Progenitor cell of endocrine pancreas (in vitro differentiated cells): ENCODE measurements at places on chromosomes 16 and 17.
A peak's percentile ranks its signal among the peaks of the same experiment; 100 is the strongest.

GRCh38 chr17:40663252-40663651 is 1.7 kb downstream of the KRT222 start:
- H3K4me1 ChIP-seq, result peaks cover 16% of the 10 kb centered on the region
- no peak for DNase-seq
- H3K36me3 ChIP-seq, result no peaks in the 10 kb centered on the region
- no peak overlapping the region for H3K4me3 ChIP-seq
- no peak overlapping the region for H3K27ac ChIP-seq

DNA sequence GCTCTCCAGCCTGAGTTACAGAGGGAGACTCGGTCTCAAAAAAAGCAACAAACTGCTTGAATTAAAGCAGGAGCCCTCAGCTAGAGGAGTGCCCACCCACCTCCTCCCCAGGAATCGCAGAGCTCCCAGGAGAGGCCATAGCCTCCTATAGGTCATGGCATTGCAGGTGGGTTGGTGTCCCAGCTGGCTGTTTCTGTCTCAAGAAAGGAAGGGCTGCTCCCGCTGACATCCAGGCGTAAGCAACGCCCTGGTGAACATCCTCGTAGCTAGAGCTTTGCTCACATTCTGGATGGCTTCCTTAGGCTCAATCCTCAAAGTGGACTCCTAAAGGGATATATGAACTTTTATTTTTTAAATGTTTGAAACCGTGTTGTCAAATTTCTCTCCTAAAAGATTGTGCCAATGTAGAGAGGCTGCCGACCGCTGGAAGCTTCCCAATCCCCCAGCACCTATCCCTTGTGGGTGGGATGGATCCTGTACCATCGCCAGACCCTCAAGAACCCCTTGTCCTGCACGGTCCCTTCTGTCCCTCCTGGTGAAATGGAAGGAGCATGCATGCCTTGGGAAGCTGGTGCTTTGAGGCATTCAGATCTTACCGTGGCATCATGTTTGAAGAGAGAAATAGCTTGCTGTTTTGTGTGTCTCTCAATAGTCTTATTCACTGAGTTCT is 5.9 kb downstream of the NLRC5 start:
- H3K27me3 ChIP-seq, result peaks cover 48% of the 10 kb centered on the region
- DNase-seq, result no peak
- no peak overlapping the region for H3K27ac ChIP-seq
- H3K4me3 ChIP-seq, result no peak overlapping the region

GRCh38 chr17:73250851-73251640 is 10.6 kb downstream of the CPSF4L start:
- H3K4me3 ChIP-seq, result no peak overlapping the region

DNA sequence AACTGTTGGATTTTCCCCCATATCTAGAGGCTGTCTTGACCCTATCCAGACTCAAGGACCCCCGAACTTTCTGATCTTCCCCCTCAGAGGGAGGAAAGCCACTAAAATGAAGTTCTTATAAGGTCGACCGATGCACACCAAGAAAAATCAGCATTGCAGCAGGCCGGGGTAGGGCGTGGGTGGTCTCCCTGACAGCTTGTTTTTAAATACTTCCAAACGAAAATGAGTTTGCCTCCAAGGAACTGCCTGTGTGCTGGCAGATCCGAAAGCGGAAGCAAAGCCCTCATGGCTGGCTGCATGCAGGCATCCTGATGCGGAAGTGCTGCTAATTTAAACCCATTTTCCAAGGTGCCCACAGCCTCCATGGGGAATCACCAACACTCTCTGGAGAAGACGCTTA is 374.3 kb upstream of the XYLT1 start:
- DNase-seq, result no peak
- no peak overlapping the region for H3K27ac ChIP-seq
- no peak overlapping the region for H3K4me3 ChIP-seq
- no peaks in the 10 kb centered on the region for H3K36me3 ChIP-seq
- peaks cover 8% of the 10 kb centered on the region for H3K27me3 ChIP-seq

DNA sequence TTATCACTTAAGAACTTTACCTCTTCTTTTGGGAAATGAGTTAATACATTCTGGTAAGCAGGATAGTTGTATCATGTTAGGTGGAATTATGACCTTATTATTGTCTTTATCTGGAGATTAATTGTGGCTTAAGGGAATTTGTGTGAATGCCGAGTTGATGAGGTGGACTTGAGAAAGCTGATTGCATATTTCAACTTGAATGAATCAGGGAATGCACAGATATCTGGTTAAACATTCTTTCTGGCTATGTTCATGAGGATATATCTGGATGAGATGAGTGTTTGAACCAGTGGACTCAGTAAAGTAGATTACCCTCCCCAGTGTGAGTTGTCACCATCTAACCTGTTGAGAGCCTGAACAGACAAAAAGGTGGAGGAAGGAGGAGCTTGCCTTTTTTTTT is 326.1 kb upstream of the GOT2 start:
- no peak overlapping the region for H3K4me3 ChIP-seq
- H3K27me3 ChIP-seq, result no peaks in the 10 kb centered on the region
- no peaks in the 10 kb centered on the region for H3K36me3 ChIP-seq
- DNase-seq, result no peak
- peaks cover 7% of the 10 kb centered on the region for H3K4me1 ChIP-seq

DNA sequence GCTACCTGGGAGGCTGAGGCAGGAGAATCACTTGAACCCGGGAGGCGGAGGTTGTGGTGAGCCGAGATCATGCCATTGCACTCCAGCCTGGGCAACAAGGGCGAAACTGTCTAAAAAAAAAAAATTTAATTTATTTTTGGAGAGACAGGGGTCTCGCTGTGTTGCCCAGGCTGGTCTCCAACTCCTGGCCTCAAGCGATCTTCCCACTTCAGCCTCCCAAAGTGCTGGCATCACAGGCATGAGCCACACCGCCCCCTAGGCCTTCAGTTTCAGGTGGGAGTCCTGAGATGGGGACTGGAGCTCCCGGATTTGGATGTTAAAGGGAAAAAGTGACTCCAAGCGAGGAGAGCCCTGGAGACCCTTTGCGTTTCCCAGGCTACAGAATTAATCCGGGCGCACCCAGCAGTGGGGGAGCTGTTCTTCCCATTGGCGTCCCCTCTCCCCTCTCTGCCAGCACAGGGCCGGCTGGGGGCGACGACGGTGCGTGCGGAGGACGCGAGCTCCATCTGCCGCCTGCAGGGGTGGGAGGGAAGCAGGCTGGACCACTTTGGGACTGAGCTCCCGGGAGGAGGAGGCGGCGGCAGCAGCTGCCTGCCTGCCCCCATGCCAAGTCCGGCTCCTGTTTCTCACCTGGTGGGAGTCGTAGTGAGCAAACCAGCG is 49.3 kb upstream of the USP7 start:
- no peak overlapping the region for H3K27ac ChIP-seq
- peak; percentile 34 for DNase-seq
- H3K4me3 ChIP-seq, result no peak overlapping the region
- H3K36me3 ChIP-seq, result peaks cover 3% of the 10 kb centered on the region
- H3K27me3 ChIP-seq, result peaks cover 9% of the 10 kb centered on the region
- no peaks in the 10 kb centered on the region for H3K4me1 ChIP-seq

DNA sequence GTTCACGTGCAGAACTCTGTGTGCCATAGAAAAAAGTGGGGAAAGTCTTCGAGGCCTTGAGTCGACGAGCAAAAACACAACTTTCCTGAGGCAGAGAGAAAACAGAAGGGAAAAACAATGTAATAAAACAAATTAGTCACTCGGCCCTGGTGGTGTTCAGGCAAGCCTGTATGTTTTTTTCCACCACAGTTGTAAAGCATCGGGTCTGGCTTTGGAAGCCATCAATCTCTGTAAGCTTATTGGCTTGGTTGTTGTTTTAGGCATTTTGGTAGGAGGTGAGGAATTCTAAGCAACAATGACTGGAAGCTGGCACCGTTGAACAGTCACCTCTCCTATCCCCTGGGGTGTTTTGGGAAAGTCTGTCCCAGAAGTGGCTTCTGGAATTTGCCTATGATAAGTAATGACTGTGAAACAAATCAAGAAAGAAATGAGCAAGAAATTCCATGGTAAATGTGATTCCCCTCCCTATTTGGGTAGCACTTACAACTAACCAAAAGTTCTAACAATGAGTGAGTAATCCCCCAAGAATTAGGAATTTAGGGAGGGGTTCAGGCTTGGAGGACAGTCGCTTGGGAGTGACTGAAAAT is 2.8 kb downstream of the CDH13 start:
- DNase-seq, result no peak
- H3K27me3 ChIP-seq, result peaks cover 60% of the 10 kb centered on the region
- H3K36me3 ChIP-seq, result no peaks in the 10 kb centered on the region
- H3K4me1 ChIP-seq, result peaks cover 3% of the 10 kb centered on the region
- no peak overlapping the region for H3K4me3 ChIP-seq
